ENCODE measurements at places on chromosomes 3 and 15.
A peak's percentile ranks its signal among the peaks of the same experiment; 100 is the strongest.

DNA sequence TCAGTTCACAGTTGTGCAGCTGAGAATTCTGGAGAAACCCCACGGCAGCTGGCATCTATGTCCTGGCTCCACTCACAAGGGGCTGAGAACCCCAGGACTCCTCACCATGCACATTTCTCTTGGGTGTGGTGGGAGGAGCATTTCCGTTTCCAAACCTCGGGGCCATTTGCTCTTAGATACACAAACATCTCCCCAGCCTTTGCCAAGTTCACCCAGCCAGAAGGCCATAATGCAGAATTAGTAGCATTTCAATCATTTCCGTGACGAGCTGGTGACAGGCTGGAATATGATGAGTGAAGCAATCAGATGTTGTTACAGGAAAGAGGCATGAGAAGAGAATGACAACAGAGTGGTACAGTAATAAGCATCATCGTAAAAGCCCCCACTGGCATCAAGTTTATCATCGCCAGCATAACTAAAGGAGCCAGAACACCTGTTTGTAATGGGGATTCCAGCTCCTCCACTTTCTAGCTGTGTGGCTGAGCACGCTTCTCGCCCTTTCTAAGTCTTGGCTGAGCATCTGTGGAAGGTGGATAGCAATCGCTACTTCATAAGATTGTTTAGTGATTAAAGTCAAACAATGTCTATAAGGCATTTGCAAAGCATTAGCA lies 82.0 kb downstream of the LIPC start:
- DNase-seq = no peak

DNA sequence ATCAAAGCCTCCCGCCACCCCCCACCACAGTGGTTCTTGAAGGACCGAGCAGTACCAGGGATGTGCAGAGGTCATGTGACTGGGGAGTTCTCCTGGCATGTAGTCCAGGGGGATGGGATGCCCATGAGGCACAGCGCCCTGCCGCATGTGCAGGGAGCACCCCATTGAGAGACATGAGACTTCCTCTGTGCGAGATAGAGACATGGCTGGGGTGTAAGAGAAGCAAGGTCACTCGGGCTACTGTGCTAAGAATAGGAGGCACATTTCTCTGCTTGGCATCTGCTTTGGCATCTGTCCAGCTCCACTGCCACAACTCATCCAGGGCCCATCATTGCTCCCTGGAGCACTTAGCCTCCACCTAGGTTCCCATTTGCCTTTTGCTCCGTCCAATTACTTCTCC lies 2.4 kb upstream of the CYP1A1 start:
- no peak for DNase-seq

DNA sequence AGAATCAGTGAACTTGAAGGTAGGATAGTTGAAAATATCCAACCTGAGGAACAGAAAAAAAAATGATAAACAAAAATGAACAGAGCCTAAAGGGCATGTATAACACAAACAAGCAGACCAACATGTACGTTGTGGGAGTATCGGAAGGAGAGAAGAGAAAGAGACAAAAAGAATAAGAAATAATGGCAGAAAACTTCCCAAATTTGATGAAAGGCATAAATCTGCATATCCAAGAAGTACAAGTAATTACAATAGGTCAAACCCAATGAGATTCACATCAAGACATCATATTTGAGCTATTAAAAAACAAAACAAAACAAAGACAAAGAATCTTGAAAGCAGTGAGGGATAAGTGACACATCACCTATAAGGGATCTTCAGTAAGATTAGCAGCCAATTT lies 38.1 kb upstream of the ATP13A5 start:
- no peak for DNase-seq

DNA sequence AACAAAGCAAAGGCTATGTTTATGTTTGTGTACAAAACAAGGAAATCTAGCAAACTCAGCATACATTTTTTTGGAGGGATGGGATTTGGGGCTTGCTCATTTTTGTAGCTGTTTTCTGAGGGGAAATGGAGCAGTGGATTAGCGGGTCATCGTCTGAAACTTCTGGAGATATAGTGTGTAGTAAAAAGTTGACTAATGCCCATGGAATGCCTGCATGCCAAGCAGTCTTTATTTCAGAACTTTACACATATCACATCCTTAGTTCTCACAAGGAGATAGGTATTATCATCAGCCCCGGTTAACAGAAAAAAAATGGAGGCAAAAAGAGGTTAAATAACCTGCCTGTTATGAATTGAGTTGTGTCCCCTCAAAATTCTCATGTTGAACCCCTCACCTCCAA lies 47.1 kb downstream of the ATP13A4 start:
- no peak for DNase-seq

- DNase-seq = no peak
Measured at GRCh38 chr15:64949383-64950186, 37.9 kb downstream of the ANKDD1A start.

DNA sequence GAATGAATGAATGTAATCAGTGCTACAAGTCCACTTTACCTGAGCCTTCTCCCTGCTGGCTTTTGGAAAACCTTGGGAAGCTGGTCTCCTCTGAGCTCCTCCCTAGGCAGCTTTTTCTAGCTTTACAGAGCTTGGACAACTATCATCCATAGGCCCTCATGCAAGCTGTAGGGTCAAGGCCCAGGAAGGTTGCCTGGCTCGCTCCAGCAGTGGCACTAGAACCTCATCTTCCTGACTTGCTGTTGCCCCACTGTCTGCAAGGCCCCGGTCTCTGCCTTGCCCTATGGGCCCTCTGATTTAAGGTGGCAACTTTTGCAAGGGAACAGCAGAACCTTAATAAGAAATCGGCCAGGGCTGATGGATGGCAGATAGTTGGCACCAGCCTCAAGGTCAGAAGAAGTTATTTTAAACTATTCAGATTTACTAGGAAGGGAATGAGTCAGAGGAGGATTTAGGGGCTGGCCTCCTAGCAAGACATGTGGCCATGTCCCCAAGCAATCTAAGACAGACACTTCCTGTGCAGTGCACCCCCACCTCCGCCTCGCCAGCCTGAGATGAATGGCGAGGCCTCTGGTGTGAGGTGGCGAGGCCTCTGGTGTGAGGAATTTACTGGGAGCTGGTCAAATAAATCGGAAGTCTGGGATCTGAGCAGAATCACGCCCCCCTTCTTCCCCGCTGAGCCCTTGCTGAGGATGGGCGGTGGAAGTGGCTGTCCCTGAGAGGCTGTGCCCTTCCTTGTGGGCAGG lies 180.8 kb downstream of the MEGF11 start:
- no peak for DNase-seq

DNA sequence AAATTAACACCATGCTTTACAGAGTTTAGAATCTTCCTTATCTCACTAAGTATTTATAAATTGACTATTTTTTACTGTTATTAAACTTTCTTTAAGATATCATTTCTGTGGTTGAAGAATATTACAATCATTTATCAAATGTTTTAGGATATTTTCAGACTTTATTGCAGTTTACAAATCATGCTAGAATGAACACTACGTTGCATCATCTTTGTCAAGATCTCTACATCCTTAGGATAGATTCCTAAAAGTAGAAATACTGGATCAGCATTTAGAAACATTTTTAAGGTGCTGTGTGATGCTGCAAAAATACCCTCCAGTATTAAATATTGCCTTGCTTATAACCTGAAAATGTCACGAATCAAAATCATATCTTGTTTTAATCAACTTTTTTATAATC lies 2.5 kb upstream of the PLD1 start:
- DNase-seq = no peak

GRCh38 chr15:31792611-31793199 lies 237.6 kb upstream of the CHRNA7 start:
- DNase-seq = no peak

GRCh38 chr3:60708191-60708975 lies 542.9 kb downstream of the FHIT start:
- DNase-seq = no peak

- DNase-seq = no peak
Measured at GRCh38 chr3:171268677-171269076, 191.5 kb downstream of the TNIK start.

GRCh38 chr3:128922804-128923459 lies 43.5 kb downstream of the ACAD9 start:
- no peak for DNase-seq

GRCh38 chr3:56751056-56751707 lies 50.6 kb downstream of the ARHGEF3 start:
- DNase-seq = no peak

GRCh38 chr3:143283432-143284128 lies 164.0 kb downstream of the CHST2 start:
- DNase-seq = no peak

DNA sequence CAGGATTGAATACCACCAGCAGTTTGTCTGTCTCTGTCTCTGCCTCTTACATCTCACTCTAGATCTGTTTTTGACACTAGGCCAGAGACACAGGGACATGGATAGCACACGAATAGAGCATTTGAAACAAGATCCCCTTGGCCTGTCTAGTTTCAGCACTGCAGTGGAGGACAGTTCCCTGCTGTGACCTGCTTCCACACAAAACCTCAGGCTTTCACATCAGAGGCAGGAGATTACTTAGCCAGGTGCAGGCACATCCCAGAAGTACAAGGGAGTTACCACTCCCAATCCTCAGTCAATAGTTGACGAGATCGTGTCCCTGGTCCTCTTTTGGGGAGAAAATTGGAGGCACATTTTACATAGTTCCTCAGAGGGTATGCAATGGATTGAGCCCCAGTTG lies 34.0 kb upstream of the CCK start:
- no peak for DNase-seq

DNA sequence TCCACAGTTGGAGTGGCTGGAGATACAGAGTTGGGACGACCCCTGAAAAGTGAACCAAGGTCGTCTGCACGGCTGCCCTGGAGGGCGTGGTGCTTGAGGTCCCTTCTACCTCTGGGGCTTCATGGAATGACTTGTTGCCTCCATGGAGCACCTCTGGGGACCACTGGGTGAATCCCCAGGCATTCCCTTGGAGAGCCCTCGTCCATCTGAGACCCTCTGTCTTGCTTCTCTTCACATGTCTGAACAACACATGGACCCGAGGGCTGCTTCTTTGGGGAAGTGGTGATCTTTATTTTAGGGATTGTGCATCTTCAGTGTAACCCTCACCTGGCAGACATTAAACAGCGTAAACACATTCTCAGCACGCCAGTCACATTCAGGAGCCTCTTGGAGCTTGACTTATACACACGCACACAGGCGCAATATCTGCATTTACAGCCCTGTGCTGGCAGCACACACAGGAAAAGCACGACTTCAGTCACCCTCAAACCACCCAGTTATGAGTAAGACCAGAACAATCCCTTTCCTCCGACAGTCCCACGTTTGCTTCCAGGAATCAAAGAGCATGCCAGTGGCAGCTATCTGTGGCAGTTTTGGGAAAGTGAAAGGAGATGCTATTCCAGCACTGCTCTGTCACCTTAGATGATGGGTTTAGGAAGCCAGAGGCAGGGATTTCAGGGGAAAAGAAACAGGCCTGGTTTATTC lies 12.6 kb downstream of the FAM107A start:
- no peak for DNase-seq

GRCh38 chr15:52558196-52558595 lies 10.6 kb downstream of the ARPP19 start:
- DNase-seq = peak; percentile 84

- peak; percentile 8 for DNase-seq
Measured at GRCh38 chr3:60651799-60652198, 599.5 kb downstream of the FHIT start.

GRCh38 chr3:60998858-60999257 lies 252.4 kb downstream of the FHIT start:
- DNase-seq = no peak

DNA sequence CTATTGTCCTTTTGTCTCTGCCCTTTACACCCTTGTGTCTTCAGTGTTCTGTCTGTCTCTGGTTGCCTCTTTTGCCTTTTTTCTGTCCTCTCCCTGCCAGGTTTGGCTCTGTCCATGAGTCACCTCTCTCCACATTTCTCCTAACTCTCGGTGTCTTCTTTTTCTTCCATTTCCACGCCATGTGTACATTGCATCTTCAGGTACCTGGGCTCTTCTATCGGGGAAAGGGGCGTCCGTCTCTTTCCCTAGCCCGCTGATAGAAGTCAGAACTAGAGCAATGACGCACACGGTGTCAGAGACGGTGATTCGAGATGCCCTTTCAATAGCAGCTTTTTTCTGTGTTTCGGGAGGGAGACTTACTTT lies 641 bp downstream of the OPA1 start:
- DNase-seq = no peak

DNA sequence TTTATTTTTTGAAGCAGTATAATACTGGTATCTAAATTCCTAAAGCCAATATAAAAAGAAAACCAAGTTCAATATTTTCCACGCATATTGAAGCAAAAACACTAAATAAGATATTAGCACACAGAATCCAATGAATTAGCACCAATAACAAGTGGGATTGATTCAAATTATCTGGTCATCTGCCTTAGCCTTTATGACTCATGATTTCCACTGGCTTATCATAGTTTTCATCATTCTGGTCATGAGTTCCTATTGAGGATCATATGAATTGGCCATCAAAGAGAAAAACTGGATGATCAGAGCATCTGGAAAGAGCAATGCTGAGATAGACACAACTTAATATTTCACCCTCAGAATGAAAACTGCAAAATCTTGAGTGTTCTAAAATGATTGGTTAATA lies 809.9 kb downstream of the MCTP2 start:
- DNase-seq = no peak
